ENCODE measurements at places on chromosomes 5 and 9.

- no peak for DNase-seq
Measured at GRCh38 chr5:112514111-112514510, 95.0 kb upstream of the EPB41L4A start.

GRCh38 chr9:26754509-26755164 lies 138.0 kb downstream of the CAAP1 start:
- no peak for DNase-seq

DNA sequence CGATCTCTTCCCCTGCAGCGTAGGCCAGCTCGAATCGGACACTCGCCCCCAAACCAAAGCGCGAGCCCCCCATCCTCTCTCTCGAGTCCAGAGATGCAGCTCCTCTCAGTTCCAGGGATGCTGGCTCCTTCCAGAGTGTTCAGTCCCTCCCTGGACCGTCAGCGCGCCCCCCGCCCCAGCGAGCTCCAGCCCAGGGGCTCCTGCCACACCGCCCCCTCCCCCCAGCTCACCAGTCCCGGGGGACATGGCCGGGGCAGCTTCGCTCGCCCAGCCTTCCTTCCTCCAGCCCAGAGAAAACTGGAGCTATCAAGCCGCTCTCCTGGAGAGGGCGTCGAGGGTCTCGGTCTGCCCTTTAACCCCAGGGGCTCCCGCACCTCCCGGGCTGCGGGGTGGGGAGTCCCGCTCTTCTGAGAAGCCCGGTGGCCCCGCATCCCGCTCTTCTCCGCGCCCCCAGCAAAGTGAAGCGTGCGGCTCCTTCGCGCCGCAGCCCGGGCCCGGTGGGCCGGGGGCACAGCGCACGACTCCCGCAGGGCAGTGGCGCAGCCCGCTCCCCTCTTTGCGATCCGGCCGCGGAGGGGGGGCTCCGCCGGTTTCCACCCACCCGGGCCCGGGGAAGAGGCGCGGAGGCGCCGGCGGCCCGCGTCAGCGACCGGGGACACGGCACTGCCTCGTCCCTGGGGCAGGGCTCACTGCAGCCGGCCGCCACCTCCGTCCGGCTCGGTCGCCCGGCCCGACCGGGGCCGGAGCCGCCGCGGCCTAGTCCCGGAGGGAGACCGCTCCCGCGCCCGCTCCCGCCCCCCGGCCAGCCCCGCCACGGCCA lies 587 bp downstream of the MIER3 start:
- peak; percentile 28 for DNase-seq

DNA sequence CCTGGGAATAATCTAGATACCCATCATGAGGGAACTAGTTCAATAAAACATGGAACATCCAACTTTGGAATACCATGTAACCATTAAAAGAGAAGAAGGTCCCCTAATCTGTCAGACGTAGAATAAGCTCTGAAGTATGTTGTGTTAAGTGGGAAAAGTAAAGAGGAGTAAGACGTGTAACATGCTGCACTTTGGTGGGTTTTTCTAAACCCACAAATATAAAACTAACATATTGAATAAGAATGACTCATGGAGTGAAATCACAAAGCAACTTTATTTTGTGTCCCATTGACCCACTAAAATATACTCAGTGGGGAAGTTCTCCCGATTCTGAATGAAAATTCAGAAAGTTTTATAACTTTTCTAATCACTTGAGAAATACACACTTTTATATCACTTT lies 67.9 kb upstream of the PIK3R1 start:
- DNase-seq, result no peak
